ENCODE measurements at places on chromosomes 5 and 9.

- DNase-seq: no peak
These were observed 24.7 kb downstream of the PSIP1 start for GRCh38 chr9:15485836-15486666.

GRCh38 chr9:14198047-14198840 lies 115.7 kb downstream of the NFIB start:
- no peak for DNase-seq

DNA sequence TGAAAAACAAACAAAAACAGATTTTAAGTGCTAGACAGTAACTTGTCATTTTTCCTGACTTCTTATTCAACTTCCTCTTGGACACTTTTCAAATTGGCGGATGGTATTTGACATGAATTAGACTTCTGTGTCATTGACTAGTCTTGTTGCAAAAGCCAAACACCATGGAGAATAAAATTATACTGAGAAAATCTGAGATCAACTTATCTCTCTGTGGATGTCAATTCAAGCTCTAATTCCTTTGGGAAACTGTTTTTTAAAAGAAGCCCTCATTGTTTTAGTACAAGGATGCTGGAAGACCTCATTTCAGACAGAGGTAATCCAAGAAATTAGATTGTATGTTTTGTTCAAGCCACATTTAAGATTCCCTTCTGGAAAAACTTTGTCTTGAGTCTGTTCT lies 831.0 kb downstream of the SEMA5A start:
- DNase-seq: no peak

GRCh38 chr5:149323210-149323609 lies 22.1 kb upstream of the GRPEL2 start:
- no peak for DNase-seq

GRCh38 chr5:39541920-39542319 lies 117.1 kb upstream of the DAB2 start:
- no peak for DNase-seq

- DNase-seq: peak; percentile 68
These were observed 3.9 kb upstream of the NEURL1B start for GRCh38 chr5:172637110-172637580.

DNA sequence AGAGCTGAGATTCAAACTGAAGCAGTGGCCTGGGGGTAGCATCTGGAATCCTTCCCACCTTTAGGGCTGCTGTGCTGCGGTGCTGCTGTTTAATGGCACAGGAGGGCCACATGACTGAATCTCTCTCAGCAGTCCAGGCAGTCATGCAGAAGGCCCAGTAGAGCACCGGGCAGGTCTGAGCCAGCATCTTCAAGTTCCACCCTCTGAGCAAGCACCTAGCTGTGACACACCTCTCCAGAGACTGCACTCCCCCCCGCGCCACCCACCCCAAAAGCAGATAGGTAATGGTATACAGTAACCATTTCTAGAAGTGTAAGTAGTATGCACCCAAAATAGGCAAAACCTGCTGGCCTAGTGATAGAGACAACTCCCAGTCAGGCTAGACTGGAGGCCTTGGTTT lies 8.2 kb downstream of the IL4 start:
- DNase-seq: no peak

DNA sequence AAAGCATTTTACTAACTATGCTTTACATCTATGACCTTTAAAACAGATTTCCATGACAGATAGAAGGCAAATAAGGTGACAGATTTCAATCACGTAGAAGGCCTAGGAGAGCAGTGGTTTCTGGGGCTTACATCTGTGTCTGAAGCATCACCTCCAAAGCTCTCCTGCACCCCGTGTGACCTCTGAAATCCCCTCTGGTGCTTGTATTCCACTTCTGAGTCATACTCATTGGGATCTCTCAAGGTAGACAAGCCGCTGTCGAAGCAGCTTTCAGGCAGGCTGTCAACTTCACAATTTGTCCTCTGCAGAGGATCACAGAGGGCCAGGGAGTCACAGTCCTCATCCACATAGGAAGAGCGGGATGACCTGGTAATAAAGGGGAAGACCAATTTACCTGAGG lies 62.2 kb downstream of the RASEF start:
- DNase-seq: no peak

DNA sequence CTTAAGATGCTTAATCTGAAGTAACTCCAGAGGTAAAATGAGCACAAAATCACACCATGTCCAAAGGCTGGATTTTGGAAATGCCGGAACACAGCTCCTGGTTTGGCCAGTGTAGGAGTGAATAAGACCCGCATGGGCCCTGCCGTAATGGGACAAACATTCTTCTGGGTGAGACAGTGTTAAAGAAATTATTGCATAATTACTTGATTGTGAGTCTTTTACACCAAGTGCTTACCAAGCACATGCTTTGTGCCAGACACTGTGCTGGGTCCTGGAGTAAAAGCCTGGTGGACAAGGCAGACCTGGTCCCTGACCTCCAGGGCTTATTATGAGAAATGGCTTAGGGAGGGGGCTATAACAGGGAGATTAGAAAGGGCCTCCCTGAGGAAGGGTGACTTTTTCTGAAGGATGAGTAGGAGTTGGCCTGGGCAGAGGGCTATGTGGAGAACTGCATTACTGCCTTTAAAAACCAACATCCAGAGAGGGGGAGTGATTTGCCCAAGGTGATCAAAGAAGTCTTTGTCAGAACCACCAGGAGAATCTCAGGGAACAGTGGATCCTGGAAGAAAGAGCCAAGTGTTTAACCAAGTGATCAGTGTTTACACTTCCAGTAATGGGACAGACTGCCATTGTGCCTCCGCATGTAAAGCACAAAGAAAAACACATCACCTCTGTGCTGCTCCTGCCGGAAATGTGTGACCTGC lies 3.5 kb downstream of the PDE6A start:
- no peak for DNase-seq

- no peak for DNase-seq
These were observed 484.0 kb downstream of the ZNF608 start for GRCh38 chr5:124262470-124262869.

GRCh38 chr9:27385606-27386322 lies 88.8 kb upstream of the EQTN start:
- no peak for DNase-seq

- DNase-seq: no peak
These were observed 42.2 kb upstream of the IZUMO3 start for GRCh38 chr9:24587883-24588282.

- no peak for DNase-seq
These were observed 6.1 kb downstream of the BASP1 start for GRCh38 chr5:17223367-17224185.

DNA sequence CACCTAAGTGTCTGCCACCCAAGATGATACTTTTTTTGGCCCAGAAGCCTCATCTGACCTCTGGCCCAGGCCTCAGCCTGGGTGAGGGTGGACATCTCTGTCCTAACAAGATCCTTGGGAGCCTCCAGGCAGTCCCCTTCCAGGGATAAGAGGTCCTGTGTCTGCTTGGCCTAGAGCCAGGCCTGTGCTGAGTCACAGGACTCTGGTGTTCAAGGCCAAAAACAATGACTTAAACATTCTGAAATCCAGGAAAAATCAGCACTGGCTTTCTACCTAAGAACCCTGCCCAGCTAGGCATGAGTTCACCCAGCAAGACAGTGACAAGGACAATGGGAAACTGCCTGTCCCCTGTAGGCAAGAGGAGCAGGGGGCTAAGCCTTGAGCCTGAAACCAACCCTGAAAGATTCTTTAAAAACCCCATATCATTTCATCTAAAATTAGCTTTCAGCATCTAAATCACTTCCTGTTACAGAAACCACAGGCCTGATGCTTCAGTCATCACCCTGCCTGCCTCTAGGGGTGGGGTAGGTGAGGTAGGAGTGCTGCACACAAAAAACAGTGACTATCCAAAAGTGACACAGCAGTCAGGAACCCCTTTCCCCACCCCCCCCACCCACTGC lies 29.9 kb downstream of the CSF2 start:
- no peak for DNase-seq

DNA sequence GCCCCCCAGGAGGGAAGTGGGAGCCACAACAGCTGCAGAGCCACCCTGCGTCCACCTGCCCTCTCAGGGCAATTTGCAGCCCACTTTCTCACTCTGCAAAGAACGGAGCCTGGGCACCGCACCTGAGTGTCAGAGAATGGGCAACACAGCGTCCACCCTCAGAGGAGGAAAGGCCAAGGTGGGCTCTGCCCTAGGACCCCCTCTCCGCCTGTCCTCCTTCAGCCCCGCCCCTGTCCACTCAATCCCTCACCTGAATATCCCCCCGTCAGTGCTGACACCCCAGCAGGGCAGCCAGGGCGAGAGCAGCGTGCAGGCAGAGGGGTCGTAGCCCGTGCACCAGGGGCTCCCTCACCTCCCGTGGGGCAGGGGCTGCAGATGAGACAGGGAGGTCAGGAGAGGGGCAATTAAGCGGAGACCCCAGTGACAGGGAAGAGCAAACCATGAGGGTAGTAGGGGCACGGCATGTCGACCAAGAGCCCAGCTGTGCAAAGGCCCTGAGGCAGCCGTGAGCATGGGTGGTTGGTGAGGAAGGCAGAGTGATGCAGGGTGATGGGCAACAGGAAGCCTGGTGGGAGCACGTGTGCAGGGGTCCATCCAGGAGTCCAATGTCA lies 140.3 kb downstream of the OLFM1 start:
- DNase-seq: no peak

DNA sequence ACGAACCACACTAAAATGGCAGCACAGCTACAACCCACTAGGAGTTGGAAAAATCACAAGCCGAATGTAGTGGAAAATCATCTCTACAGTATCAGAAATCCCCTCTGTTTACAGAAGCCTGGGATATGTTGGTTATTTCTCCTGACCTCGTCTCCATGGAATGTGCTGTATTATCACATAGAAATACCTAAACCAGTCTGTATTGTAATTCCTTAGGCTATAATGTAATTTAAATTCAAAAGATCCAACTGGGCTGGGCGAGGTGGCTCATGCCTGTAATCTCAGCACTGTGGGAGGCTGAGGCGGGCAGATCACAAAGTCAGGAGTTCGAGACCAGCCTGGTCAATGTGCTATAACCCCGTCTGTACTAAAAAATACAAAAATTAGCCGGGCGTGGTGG lies 244.8 kb upstream of the MPDZ start:
- DNase-seq: no peak

DNA sequence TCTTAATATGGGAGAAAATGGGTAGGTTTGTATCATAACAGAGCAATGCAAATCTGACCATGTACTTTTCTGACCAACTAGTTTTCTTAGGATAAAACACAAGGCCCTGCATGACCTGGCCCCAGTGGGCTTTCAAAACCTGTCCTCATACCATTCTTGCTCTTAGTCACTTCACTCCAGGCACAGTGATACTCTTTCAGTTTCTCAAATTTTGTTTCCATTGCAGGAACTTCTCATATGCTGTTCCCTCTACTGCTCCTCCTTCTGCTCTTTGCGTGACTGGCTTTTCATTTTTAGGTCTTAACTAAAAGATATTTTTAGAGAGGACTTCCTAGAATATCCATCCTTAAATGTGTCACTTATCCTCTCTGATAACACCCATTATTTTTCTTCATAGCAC lies 112.4 kb downstream of the INIP start:
- DNase-seq: no peak

- no peak for DNase-seq
These were observed 155.0 kb downstream of the TLE1 start for GRCh38 chr9:81534138-81534875.

GRCh38 chr5:43410414-43410813 lies 1.8 kb downstream of the CCL28 start:
- no peak for DNase-seq

DNA sequence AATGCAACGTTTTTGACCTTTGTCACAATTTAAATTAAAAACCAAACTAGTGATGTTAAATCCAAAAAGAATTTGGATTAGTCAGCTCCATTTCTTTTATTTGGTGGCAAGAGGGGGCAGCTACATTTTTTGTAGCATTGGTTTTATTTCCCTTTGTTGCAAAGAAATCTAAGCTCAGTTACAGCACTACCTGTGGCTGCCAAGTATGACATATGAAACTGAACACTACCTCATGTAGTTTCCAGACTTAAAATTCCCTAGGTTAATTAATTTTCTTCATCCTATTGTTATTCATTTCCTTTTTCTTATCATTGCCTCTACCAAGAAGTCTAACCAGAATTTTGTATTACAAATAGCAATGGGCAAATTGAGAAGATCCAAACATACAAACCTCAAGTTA lies 393.5 kb downstream of the BRINP1 start:
- DNase-seq: no peak

DNA sequence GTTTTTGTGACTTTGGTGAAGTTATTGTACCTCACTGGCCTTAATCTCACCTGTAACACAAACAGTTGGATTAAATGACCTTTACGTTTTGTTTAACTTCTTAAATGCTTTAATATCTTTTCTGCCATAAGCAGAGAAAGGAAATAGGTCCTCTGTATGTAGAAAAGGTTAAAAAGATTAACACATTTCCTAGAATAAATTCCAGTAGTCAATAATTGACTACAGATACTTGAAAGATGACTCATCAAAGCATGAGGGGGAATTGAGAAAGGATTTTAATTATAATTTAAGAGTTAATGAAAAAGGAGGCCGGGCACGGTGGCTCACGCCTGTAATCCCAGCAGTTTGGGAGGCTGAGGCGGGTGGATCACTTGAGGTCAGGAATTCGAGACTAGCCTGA lies 35.8 kb upstream of the CMYA5 start:
- no peak for DNase-seq

DNA sequence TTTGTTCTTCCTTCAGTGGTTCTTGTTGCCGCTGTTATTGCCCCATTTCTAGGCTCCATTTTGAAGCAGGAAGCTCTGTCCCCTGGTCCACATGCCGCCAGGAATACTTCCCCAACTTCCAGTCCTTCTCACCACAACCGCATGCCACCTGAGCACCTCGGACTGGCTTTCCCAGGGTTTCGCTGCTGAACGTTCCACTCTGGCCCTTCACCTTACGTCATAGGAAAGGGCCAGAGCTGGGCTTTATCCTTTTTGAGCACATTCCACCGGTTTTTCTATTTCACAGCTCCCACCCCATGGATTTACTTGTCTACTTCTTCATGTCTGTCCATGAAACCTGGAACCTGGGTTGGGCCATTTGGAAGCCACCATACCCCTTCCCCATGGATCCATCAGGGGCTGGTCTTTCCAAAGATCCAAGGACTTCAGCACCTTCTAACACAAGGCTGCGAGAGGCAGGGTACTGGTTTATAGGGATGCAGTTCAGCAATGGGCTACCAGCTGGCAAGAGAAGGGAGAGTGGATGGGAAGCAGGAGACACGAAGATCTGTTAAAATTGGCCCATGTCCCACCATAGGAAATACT lies 557.4 kb downstream of the BNC2 start:
- DNase-seq: no peak

DNA sequence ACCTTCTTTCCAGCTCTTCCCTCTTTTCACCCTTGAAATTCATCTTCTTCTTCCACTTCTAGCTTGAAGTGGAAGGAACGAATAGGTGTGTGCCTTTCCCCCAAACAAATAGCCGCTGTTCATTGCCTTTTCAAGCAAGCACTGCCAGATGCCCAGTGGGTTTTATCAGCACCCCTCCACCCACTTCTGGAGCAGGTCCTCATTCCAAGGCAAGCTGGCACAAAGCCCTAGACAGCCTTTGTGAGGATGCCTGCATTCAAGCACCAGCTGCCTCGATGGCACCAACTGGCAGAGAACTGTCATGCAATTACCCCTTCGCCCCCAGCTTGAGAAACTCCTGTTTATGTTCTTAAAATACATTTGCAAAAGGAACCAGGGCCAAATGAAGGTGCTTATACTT lies 36.5 kb downstream of the SERINC5 start:
- no peak for DNase-seq

GRCh38 chr9:130665431-130666392 lies 1.3 kb downstream of the PRDM12 start:
- DNase-seq: no peak

All from NCI-H1436 treated with DMSO at 0.1 percent for 48 hours (cell line).